ENCODE measurements at places on chromosomes 1 and 21.
A peak's percentile ranks its signal among the peaks of the same experiment; 100 is the strongest.

DNA sequence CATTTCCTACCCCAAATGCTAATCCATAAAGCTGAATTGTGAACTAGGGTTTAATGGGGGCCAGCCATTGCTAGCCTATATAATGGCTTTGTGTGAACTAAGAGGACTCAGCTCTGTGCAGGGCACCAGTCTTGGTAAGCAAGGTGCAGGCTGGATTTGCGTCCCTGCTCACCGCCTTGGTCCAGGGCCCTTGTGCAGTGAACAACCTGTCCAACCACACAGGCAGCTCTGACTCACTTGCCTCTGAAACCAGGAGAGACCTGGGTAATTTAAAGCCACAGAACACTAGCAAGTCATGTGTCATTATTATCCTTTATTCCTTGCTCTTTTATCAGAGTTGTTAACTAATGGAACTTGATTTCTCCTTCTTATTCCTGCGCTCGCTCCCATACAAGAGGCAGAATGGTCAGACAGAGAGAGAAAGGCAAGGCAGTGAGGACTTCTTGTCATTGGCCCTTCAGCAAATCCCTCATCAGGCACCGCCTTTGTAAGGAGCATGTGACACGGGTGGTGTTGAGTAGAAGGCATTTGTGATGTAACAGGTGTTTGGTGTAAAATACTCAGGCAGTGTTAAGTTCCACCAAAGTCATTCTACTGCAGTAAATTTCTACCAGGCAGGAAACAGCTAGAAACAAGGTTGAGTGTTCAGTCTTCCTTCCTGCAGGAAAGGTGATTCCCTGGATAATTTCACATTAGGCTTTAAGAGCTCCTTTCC, 67.3 kb upstream of the OLIG2 start:
- no peak for DNase-seq

DNA sequence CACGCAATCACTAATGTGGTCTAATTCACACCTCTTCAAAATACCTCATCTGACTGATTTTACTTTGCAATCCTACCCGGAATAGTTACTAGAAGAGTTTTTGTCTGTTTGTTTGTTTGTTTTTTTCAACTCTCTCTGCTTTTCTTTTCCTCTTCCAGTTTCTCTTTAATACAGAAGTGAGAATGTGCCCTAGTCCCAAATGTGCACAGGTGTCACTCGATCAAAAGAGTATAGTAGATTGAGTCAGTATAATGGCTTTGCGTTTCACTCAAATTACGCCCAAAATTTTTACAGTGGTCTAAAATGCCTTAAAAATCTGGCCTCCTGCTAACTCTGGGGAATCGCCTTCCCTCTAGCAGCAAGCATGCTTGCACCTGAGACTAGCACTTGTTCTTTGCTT, 1536.8 kb downstream of the KCNT2 start:
- no peak for DNase-seq

GRCh38 chr1:150009604-150010392, 728 bp downstream of the OTUD7B start:
- DNase-seq: no peak

GRCh38 chr1:246004301-246004700, 502.8 kb downstream of the SMYD3 start:
- no peak for DNase-seq

DNA sequence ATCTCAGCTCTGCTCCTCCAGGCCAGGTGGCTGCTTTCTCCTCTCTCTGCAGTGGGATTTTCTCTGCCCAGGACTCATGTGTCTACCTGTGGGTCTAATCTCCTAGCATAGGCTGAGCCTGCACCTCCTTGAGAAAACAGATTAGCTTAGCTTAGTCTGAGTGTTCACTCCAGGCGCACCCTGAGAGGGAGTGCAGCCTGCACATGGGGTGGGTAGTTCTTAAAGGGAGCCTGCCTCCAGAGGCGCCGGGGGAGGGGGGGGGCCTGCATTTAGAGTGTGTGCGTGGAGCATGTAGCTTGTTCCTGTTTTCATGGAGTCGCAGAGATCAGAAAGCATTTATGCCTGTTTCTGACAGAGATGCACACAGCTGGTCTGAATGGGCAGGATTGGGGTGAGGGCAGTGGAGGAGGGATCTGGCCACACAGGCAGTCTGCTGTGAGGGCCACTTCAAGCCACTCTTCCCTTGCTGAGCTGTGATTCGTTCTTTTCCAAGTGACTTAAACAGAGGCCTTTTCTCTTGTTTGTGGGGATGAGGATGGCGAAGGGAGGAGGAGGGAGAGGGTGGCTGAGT, 45.2 kb downstream of the GALNT2 start:
- DNase-seq: peak; percentile 15

DNA sequence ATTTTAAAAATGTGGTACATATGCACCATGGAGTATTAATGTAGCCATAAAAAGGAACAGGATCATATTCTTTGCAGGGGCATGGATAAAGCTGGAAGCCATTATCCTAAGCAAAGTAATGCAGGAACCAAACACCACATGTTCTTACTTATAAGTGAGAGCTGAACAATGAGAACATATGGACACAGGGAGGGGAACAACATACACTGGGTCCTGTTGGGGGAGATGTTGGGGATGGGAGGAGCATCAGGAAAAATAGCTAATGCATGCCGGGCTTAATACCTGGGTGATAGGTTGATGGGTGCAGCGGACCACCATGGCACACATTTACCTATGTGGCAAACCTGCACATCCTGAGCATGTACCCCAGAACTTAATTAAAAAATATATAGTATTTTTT, 352.5 kb upstream of the KAZN start:
- DNase-seq: no peak

DNA sequence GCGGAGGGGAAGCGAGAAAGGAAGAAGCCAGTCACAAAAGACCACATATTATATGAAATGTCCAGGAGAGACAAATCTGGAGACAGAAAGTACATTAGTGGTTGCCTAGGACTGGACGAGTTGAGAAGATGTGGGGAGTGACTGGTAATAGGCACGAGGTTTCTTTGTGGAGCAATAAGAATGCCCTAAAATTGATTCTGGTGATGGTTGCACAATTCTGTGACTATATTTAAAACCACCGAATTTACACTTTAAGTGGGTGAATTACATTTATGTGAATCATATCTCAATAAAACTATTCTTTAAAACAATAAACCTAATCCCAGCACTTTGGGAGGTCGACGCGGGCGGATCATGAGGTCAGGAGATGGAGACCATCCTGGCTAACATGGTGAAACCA, 63.1 kb downstream of the ZNF281 start:
- DNase-seq: peak; percentile 11

DNA sequence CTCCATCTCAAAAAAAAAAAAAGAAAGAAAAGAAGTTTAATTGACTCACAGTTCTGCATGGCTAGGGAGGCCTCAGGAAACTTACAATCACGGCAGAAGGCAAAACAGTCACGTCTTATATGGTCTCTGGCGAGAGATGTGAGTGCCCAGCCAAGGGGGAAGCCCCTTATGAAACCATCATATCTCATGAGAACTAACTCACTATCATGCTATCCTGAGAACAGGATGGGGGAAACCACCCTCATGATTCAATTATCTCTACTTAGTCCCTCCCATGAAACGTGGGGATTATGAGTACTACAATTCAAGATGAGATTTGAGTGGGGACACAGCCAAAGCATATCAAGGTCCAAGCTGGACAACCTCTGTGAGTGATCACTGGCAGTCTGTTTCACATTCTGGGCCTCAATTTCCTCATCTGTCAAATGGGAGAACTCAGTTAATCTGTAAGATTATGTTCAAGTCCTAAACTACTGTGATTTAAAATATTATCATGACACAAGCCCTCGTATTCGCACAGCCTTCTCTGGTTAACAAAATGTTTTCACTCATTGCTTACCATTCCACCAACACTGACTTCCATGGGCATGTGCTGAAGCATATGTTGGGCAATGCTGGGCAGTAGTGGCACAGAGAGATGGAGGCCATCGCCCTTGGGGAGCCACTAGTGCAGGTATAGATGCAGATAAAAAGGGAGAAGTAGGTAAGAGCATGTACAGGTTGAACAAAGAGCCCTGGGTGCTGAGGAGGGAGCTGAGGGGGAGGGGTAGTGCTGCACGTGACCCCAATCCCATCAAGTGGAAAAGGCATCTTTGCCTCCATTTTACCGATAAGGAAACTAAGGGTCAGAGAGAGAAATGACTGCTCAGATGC, 46.2 kb upstream of the SLC2A1 start:
- DNase-seq: no peak

GRCh38 chr1:160115545-160116282, at the start of gene ATP1A2:
Gene ATP1A2, plus strand, starts transcription at chr1:160115759. Its CDS starts 103 bp downstream, at chr1:160115862.
- no peak for DNase-seq

DNA sequence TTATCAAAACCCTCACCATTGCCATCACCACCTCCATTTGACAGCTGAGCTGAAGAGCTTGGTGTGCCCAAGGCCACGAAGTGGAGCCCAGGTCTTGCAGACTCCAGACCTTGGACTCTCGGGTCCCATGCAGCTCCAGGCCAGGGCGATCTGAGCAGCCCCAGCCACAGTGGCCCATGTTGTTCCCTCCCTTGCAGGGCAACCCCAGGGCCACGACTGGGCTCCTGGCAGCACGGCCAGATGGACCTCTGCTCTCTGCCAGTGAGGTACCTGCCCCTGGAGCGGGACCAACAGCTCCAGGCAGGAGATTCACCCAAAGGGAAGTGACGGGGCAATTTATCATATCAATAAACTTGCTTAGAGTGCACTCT, 182.7 kb upstream of the VAMP3 start:
- no peak for DNase-seq

- DNase-seq: no peak
Measured at GRCh38 chr1:167924102-167924501, 10.2 kb upstream of the ADCY10 start.

DNA sequence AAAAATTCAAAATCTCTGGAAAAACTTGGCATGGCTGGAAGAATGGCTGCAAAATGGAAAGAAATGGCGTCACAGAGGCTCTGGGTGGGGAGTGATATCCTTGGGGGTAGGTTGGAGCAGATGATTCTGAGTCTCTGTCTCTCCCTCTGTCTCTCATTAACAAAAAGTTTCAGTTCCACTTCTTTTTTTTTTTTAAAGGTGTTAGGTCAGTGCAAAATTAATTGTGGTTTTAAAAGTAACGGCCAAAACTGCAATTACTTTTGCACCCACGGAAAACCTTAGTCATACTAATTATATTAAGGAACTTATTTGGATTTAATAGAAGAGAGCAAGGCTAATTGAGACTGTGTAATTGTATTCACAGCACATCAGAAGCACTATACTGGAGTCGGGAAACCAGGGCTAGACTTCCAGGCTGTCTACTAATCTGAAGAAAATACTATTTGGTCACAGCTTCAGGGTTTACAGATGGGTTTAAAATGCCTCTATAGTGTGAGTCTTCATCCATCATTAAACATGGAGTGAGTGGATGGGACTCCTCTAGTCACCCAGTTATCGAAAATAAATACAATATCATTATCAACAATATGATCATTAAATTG, 289.1 kb upstream of the PLD5 start:
- no peak for DNase-seq

DNA sequence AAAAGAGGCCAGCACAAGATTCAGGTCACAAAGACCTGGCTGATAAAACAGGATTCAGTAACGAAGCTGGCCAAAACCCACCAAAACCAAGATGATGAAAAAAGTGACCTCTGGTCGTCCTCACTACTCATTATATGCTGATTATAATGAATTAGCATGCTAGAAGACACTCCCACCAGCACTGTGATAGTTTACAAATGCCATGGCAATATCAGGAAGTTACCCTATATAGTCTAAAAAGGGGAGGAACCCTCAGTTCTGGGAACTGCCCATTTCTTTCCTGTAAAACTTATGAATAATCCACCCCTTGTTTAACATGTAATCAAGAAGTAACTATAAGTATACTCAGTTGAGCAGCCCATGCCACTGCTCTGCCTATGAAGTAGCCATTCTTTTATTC, 26.0 kb upstream of the FMO2 start:
- DNase-seq: no peak

GRCh38 chr1:115089420-115090185, at the start of gene TSPAN2:
Gene TSPAN2, minus strand, starts transcription at chr1:115089503. Its CDS starts 71 bp downstream, at chr1:115089432.
- DNase-seq: peak; percentile 64

DNA sequence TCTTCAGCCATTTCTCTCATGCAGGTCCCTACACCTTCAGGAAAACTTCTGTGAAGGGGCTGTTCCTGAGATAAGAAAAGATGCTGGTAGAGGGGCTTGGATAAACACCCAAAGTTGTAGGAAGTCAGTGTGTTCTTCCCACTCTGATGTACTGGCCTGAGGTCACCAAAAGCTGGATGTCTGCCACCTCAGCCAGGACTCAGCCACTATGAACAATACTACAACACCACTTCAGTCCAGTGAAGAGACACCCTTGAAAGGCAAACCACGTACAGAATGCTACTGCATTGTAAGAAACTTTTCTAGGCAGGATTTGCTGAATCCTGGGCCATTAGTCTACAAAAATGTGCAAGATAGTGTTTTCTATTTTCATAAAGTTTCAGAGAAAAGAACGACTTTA, 2.4 kb downstream of the PTPN14 start:
- no peak for DNase-seq

- DNase-seq: no peak
Measured at GRCh38 chr1:116340506-116341231, 32.4 kb upstream of the ATP1A1 start.

GRCh38 chr1:186785503-186785902, 43.2 kb upstream of the PLA2G4A start:
- DNase-seq: no peak

DNA sequence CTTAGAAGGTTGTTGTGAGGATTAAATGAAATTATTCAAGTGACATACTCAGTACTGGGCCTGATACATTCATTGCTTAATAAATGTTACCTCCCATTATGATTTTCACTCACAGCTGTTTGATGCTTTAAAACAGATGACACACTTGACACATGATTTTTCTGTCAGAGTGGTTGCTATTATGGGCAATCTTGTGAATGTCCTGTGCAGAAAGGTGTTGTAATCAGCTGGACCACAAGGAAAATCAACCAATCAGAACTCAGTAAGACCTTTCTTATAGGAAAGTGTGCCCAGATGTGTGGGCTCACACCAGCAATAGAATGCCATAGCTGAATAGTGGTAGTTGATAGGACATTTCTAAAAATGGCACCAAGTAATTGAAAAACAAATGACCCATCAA, 23.5 kb downstream of the GJA5 start:
- no peak for DNase-seq

DNA sequence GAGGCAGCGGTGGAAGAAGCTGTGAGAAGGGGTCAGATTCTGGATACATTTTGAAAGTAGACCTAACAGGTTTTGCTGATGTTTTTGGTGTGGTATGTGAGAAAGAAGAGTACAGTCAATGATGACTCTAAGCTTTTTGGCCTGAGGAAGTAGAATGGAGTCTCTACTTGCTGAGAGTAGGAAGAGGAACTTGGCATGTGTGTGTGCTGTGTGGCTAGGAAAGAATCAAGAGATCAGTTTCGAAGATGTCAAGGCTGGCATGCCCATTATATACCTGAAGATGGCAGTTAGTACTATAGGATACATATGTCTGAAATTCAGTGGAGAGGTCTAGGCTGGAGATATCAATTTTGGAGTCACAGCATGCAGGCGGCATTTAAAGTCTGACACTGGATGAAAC, 64.4 kb downstream of the MAB21L3 start:
- no peak for DNase-seq

GRCh38 chr1:15413563-15414444, 4.1 kb downstream of the EFHD2 start:
- no peak for DNase-seq

Data from CD4-positive, alpha-beta T cell treated with Interleukin-1 beta for 1 hour (primary cell).